ENCODE measurements at places on chromosomes 16 and 17.
A peak's percentile ranks its signal among the peaks of the same experiment; 100 is the strongest.

GRCh38 chr16:1428511-1428910, 2.4 kb upstream of the PERCC1 start:
- no peak for DNase-seq

- no peak for DNase-seq
Observed at GRCh38 chr16:31145398-31145990, 4.4 kb downstream of the PRSS36 start.

GRCh38 chr17:36198831-36199465, 2.4 kb upstream of the CCL3L1 start:
- DNase-seq, result no peak

DNA sequence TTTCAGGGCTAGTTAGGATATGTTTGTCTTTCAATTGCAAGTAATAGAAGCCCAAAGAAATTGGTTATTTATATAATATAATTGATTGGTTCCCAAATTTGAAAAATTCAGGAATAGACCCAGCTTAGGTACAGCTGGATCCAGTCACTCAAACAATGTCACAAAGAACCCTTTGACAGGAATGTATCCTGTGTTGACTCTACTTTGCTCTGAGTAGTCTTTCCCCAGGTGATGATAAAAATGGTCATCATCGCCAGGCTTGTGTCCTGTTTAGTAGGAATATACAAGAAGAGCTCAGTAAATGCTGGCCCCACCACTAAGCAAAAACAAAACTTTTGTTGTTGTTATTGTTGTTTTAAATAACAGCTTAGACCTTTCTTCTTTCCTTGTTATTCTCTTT, 35.0 kb downstream of the MAPT start:
- DNase-seq, result no peak

- DNase-seq, result peak; percentile 98
Observed at GRCh38 chr17:57084802-57085447, at the start of gene AKAP1. AKAP1 (plus strand) TSS chr17:57085246; CDS start chr17:57105465, 20,219 bp downstream.
